ENCODE measurements at places on chromosomes 1 and 21.

- no peak for DNase-seq
Measured at GRCh38 chr1:25549273-25550154, 6.1 kb downstream of the LDLRAP1 start.

DNA sequence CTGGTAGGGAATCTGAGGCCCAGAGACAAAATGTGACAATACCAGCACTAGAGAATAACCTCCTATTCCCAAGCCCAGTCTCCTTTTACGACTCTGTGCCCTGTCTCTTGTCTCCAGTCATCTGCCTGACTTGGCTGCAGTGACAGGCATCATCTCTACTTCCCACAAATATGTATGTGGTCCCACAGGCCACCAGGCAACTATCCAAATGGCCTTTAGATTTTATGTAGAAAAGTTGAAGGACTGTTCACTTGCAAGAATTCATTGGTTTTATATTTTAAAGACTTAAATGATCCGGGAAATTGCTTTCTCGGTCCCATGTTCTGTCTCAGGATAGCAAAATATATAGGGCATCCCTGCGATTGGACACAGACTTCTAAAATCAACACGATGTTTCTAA, 11.6 kb downstream of the KRTAP24-1 start:
- DNase-seq = no peak

GRCh38 chr1:246302711-246303317, 204.3 kb downstream of the SMYD3 start:
- no peak for DNase-seq

- DNase-seq = no peak
Measured at GRCh38 chr1:236078993-236079392, 14.1 kb upstream of the NID1 start.

DNA sequence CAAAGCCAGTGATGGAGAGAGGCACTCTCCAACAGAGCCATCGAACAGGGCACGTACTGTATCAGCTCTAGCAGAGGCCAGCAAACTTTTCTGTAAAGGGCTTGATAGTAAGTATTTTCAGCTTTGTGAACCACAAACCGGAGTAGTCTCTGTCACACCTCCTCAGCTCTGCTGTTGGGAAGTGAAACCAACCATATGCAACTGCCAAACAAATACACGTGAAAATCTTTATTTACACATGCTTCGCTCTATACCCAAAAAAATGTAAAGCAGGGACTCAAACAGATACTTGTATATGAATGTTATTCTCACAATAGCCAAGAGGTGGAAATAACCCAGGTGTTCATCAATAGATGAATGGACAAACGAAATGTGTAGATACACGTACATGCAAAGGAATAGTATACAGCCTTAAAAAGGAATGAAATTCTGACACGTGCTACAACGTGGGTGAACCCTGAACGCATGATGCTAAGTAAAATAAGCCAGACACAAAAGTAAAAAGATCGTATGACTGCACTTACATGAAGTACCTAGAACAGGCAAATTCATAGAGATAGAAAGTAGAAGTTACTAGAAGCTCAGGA, 39.0 kb downstream of the SETD4 start:
- no peak for DNase-seq

GRCh38 chr1:232123775-232124659, 497.4 kb downstream of the DISC1 start:
- no peak for DNase-seq

- DNase-seq = no peak
Measured at GRCh38 chr1:200029035-200029821, 1.7 kb downstream of the NR5A2 start.

DNA sequence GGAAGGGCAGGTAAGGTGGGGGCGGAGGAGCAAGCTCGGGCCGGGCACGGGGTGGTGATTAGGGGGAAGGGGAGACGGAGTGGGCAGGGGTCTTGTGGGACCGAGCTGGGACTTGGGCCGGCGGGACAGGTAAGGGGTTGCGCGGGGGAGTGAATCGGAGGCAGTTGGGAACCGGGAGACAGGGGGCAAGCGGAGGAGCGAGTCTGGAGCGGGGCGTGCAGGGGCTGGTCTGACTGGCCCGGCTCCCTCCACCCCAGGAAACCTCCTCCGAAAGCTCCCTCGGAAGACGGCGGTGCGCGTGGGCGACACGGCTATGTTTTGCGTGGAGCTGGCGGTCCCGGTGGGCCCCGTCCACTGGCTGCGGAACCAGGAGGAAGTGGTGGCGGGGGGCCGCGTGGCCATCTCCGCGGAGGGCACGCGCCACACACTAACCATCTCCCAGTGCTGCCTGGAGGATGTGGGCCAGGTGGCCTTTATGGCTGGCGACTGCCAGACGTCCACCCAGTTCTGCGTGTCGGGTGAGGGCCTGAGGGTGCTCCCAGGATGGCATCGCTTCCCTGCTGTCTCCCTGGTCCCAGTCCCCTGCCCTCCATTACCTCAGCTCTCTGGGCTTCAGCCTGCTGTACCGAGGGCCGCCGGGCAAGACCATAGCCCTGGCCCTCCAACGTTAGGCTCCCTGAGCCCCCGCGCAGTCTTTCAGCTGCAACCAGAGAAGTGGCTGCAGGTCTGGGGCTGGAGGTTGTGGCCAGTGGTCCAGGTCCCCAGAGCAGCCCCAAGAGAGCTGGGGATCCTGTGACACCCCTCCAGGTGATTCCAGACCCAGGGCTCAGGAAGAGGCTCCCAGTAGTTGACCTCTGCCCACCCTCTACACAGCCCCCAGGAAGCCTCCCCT, 6.3 kb downstream of the OBSCN start:
- peak; percentile 59 for DNase-seq

DNA sequence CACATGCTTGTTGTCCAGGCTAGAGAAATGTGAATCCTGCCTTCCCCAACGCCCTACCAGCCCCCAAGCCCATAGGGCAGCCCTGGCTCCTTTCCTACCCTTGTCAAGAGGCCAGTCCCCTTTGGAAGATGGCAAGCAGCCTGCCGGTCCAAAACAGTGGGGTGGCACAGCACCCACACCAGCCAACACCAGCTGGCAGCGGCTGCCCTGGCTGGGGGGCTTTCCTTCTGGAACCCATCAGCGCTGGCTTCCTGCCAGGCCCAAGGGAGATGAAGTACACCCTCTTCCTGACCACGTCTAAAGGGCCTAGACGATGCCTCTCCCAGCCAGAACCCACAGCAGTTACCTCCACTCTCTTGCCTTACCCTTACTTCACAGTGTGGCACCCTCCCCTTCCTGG, 24.2 kb downstream of the KCNN3 start:
- DNase-seq = no peak

DNA sequence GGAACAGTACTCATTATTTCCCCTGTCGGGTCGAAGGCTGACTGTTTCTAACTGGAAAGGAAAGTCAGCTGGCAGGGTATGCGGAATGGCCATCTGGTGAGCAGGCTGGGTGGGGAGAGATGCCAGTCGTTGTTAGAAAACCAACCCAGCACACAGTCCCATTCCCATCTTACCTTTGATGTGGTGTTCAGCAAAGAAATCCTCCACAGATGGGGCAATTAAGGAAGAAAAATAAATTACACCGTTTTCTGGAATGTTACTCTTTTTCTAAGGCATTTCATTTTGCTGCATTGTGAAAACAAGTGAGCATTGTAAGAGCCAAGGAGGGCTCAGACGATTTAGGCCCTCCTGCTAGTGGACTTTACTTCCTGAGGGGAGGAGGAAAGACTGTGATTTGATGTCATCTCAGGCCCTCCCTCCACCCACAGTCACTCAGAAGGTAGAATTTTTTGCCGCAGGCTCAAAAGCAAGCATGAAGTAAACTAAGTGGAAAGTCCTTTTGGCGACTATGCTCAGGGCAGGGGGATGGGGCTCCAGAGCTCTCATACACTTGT, at the start of gene SLC16A4:
TSS of gene SLC16A4 (minus strand) at position 335 of the 554 bp plus-strand sequence. CDS start 1,703 bp downstream, outside the sequence.
- DNase-seq = no peak

DNA sequence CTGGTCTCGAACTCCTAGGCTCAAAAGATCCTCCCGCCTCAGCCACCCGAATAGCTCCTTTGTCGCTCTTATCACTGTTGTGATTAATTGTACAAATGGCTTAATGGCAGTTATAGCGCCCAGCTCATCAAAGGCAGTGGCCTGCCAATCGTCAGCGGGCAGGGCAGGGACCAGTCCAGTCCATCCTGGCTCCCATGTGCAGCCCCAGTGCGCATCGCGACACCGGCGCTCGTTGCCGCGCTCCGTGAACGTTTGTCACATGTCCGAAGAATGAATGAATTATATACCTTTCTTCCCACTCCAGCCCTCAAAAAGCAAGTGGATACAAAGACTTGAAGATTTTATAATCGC, 18.4 kb downstream of the MTX1 start:
- DNase-seq = no peak

DNA sequence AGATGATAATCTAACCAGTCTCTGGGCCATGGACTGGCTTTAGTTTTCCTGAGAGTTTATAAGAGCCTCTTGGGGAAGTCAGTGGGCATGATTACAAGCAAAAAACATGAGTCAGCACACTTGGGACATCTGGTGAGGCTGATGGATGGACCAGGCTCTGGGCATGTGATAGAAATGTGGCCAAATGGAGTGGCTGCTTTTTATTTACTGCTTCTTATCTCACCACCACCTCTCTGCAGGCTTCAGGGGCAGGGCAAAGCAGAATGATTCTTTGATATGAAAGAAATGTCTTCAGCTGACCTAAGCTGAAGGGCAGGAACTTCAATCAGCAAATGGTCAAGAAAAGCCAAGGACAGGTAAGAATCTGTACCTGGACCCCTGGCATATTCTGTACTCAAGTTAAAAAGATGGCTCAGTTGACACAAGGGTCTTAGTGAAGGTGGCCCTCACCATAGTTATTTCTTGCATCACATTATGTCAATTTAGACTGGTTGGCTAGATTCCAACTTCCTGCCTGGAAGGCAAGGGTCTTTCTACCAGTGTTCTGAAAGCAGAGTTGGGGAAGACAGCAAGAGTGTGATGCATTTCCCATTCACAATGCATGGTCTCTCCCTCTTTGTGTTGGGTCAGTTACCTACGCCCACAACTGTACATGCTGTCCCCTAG, 162.8 kb downstream of the FASLG start:
- DNase-seq = no peak

DNA sequence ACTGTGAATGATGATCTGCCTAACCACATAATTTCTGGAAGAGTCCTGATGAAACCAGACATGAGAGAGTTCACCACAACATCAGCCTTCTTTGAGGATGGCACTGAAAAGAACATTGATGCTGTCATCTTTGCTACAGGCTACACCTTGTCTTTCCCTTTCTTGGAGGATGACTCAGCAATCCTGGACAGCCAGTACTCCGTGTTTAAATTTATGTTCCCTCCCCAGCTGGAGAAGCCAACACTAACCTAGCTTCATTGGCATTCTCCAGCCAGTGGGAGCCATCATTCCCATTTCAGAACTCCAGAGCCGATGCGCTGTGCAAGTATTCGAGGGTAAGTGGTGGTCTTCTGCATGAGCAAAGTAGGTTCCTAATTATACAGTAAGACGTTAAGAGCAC, 164.1 kb upstream of the POGK start:
- no peak for DNase-seq

DNA sequence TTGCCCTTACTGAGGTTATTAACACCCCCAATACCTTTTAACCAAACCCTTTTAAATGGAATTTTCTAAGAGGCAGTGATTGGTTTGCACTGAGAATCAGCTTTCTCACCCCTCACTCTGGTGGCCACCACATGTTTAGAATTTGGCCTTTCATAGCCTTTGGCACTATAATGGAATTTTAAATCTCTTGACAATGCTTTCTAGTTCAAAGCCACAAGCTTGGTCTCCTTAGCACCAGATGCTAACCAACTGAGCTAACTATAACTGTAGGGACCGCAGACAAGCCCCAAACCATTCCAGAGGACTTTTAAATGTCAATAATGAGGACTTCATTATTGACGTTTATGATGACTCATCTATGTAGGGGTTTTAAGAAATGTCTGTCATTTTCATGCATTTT, 238.7 kb upstream of the SNX7 start:
- no peak for DNase-seq

- no peak for DNase-seq
Measured at GRCh38 chr1:239810061-239810481, 281.6 kb upstream of the FMN2 start.

DNA sequence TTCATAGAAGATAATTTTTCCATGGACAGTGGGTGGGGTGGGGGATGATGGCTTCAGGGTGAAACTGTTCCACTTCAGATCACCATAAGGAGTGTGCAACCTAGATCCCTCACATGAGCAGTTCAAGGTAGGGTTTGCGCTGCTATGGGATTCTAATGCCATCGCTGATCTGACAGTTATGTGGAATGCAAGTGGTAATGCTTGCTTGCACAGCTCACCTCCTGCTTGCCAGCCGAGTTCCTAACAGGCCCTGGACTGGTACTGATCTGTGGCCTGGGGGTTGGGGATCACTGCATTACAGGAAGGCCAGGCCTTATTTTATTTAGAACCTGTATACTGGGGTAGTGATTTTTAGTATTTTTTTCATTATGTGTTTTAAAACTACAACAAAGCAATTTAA, 22.0 kb downstream of the MAN1A2 start:
- no peak for DNase-seq

GRCh38 chr1:206716159-206716869, 31.6 kb downstream of the MAPKAPK2 start:
- no peak for DNase-seq

GRCh38 chr1:110201157-110201825, 8.8 kb upstream of the KCNC4 start:
- DNase-seq = no peak

DNA sequence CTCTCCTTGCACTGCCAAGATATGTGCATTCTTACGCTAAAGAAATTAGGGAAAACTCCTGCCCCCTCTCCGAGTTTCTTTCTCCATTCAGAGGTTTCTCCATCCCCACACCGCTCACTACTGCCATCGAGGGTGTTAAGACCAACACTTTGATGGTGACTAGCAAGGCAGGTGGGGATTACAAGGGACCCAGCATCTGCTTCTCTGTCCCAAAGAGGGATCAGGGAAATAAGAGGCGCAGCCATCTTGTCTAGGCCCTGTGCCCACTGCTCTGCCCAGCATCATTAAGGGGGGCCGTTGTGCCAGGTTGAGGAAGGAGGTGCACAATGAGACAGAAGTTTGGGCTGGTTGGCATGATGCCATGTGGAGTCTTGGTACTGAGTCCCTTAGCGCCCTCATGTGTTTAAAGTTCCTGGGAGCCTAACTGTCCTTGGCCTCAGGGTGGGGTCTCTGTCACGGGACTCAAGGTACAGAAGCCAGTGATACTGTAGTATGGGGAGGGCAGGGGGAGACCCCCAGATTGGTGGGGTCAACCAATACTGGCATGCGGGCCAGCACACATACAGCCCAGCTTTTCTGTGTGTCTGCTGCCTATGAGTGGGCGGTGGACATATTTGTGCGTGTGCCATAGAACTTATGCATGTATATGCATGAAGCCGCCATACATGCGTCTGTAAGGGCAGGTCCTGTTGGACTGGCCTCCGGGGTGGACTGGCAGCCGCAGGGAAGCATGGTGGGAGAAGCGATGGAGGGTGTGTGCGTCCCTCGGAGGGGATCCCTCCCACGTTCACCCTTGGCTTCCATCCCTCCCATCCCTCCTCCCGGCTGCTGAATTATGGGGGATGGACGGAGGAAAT, 5.5 kb downstream of the EFNA3 start:
- no peak for DNase-seq

- no peak for DNase-seq
Measured at GRCh38 chr1:165537356-165538109, 6.3 kb upstream of the LRRC52 start.

GRCh38 chr1:210252621-210253051, 20.0 kb downstream of the SERTAD4 start:
- peak; percentile 74 for DNase-seq

Data from left forelimb (tissue), 1 donor.